Thymus (tissue), 14 donors: ENCODE measurements at places on chromosomes 16 and 17.

DNA sequence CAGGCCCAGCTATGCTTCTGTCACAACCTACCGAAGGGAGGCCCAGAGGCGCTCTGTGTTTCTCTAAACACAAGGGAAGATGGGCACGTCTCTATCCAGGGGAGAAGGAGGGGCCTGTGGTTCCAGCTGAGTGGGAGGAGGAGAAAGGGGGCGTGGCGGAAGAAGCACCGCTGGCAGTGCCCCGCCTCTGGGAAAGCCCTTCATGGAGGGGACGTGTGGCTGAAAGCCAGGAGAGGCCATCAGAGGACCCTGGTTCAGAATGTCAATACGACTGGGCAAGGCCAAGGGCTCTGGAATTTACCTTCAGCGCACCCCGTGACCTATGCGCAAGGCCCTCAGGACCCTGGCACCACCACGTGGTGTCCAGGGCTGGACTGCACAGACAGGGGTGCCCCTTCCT is 12.3 kb upstream of the SLC38A8 start:
- no peak overlapping the region for H3K27ac ChIP-seq
- DNase-seq = no peak
- H3K36me3 ChIP-seq = peaks cover 71% of the 10 kb centered on the region
- H3K4me1 ChIP-seq = no peaks in the 10 kb centered on the region

DNA sequence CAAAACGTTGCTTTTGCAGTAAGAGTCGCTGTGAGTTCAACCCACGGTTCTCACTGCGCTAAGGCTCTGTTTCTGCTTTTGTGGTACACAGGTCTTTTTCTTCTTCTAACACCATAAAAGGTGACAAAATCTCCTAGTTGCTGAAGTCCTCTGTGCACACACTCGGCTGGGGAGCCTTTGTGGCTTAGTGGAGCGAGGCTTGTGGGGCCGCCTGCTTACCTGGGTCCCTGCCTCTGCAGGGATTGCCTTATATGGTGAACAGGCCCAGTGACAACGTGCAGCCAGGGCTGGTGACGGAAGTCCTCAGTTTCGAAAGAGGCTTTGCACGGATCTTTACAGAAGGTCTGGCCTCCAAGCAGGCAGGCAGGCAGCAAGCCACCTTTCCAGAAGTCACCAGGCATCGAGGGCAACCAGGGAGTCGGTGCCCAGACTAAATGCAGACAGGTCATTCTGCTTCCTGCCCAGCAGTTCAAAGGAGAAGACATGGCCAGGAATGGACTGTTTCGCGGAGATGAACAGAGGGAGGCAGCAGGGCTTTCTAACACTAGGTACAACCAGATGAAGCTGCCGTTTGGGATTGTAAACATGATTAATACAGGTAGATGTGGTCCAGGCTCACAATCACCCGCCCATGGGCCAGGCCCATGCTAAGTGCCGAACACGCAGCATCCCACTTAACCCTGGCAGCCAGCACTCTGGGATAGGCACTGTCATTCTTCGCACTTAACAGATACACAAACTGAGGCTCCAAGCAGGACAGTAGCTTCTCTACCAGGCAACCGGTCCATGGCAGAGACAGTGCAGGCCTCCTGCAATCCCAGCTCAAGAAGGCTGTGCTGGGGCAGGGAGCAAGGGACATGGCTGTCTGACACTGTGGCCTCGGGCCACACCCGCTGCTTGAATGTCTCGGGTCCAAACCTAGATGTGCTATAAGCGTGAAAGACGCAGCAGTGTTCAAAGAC is 10.7 kb upstream of the MEAK7 start:
- peak overlapping the region; percentile 99 for H3K27ac ChIP-seq
- no peaks in the 10 kb centered on the region for H3K27me3 ChIP-seq
- no peaks in the 10 kb centered on the region for H3K36me3 ChIP-seq
- H3K4me1 ChIP-seq = peaks cover 77% of the 10 kb centered on the region
- peak; percentile 77 for DNase-seq

GRCh38 chr16:3542601-3543373 is 34.4 kb downstream of the NLRC3 start:
- no peak overlapping the region for H3K4me3 ChIP-seq
- H3K36me3 ChIP-seq = peaks cover 53% of the 10 kb centered on the region
- H3K4me1 ChIP-seq = no peaks in the 10 kb centered on the region

DNA sequence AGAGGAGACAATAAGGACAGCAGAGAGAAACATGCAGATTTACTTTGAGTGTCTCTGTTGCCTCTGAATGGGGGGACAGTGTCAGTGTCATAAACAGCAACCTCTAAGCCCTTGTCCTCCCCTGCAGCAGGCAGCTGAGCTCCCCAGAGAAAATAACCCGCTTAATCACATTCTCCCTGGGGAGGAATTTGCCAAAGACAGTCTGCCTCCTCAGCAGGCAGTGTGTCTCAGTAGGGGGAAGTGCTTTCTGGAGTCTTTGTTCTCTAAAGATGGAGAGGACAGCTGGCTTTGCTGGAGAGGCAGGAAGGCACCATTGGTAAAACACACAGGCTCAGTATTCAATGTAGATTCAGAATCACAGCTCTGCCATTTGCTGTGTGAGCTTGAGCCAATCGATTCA is 16.1 kb downstream of the TEKT5 start:
- no peak overlapping the region for H3K27ac ChIP-seq
- no peak for DNase-seq
- no peaks in the 10 kb centered on the region for H3K36me3 ChIP-seq
- H3K4me1 ChIP-seq = no peaks in the 10 kb centered on the region

GRCh38 chr17:47279062-47279801 is 25.6 kb downstream of the ITGB3 start:
- no peak overlapping the region for H3K27ac ChIP-seq
- DNase-seq = no peak
- no peaks in the 10 kb centered on the region for H3K36me3 ChIP-seq
- no peak overlapping the region for H3K4me3 ChIP-seq
- H3K27me3 ChIP-seq = no peaks in the 10 kb centered on the region

DNA sequence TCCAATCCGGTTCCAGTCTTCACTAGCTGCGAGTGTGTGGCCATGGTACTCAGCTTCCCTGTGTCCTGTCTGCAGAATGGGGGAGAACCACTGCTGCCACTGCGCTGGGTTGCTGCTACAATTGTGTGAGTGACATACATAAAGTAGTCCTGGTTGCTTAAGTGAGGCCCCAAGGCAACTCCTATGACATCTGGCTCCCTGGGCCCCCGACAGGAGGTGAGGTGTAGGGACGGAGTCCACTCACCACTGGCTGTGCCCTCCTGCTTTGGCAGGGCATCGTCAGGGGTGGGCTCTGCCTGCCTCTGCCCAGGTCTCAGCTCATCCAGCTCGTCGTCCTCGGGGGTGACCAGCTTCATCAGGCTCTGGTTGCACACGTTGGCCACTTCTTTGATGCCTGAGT is 20.4 kb downstream of the VAC14 start:
- no peaks in the 10 kb centered on the region for H3K27me3 ChIP-seq
- no peak overlapping the region for H3K27ac ChIP-seq
- no peak for DNase-seq
- no peaks in the 10 kb centered on the region for H3K4me1 ChIP-seq
- peaks cover 76% of the 10 kb centered on the region for H3K36me3 ChIP-seq
- no peak overlapping the region for H3K4me3 ChIP-seq

- H3K4me3 ChIP-seq = no peak overlapping the region
- DNase-seq = no peak
- peaks cover 12% of the 10 kb centered on the region for H3K4me1 ChIP-seq
- H3K27me3 ChIP-seq = no peaks in the 10 kb centered on the region
Observed at GRCh38 chr16:2587891-2588565, 50.2 kb downstream of the PDPK1 start.

- peaks cover 34% of the 10 kb centered on the region for H3K27me3 ChIP-seq
- no peak overlapping the region for H3K27ac ChIP-seq
- H3K4me1 ChIP-seq = no peaks in the 10 kb centered on the region
- no peak overlapping the region for H3K4me3 ChIP-seq
- no peak for DNase-seq
- H3K36me3 ChIP-seq = no peaks in the 10 kb centered on the region
Observed at GRCh38 chr17:44000141-44000860, 4.1 kb upstream of the NAGS start.

DNA sequence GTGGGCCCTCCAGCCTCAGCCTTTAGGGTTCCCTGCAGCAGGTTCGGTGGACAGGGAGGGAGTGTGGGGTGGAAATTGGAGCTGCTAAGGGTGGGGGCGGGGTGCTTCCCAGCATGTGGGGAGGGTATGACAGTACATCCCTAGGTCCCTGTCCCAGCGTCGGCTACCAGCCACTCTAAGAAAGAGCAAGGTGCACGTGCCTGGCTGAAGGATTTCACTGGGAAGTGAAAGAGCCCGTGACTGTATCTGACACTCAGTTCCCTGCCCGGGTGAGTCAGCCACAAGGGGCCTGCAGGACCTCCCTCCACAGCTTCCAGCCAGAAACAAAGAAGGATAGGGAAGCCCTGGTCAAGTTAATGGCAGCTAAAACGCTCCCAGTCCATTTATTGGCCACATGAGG is 4.1 kb downstream of the SNRNP25 start:
- peaks cover 3% of the 10 kb centered on the region for H3K27me3 ChIP-seq
- peaks cover 5% of the 10 kb centered on the region for H3K4me1 ChIP-seq
- H3K36me3 ChIP-seq = peaks cover 25% of the 10 kb centered on the region
- no peak overlapping the region for H3K4me3 ChIP-seq
- DNase-seq = no peak

DNA sequence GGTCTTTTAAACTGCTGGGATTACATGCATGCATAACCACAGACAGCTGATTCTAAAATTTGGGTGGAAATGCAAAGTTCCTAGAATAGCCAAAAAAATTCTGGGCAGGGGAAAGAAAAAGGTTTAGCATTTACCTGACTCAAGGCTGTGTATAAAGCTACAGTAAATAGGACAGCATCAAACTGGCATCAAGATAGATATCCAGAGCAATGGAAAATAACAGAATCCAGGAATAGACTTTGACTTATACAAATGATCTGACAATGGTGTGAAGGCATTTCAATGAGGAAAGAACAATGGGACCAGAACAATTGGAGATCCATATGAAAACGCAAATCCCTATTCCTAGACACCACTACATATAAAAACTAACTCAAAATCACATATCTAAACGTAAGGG is 12.9 kb downstream of the ANKFY1 start:
- peaks cover 4% of the 10 kb centered on the region for H3K4me1 ChIP-seq
- no peaks in the 10 kb centered on the region for H3K27me3 ChIP-seq
- no peak overlapping the region for H3K27ac ChIP-seq
- DNase-seq = no peak
- H3K4me3 ChIP-seq = no peak overlapping the region

DNA sequence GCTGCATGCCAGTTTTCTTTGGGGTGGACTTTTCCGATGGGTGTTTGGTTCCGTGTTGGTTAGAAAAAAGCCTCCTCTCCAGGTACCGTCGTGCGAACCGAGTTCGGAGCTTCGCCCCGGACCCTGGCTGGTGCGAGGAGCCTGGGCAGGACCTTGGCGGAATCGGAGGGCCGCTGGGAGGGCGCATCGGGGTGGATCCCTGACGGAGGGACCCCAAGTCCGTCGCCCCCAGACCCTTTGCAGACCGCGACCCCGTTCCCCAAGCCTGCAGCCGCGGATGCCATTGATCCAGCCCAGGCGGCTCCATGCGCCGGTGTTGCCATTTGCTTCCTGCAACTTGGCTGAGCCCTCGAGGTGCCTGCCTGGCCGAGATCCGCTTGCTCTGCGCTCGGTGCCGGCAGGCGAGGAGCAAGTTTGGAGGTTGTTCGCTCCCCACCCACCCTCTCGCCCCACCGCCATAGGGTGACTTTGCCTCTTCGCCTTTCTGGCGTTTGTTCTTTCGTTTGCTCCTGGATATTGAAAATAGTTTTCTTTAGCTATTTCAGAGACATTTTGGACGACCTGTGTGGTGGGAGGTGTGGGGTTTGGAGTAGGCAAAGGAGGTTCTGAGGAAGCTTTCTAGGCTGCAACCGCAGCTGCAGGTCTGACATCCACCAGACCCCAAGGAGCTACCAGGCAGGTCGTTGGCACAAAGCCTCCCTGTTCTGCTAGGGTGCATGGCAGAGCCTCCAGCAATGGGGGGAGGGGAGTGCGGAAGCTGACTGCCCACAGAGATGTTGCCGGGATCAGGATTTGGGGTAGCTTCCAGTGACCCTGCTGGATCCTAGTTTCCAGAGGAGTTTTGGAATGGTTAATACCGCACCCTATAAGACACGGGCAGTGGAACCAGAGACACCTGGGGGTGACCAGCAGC is 58.2 kb downstream of the RAP1GAP2 start:
- H3K4me3 ChIP-seq = peak overlapping the region; percentile 54
- DNase-seq = no peak
- H3K36me3 ChIP-seq = no peaks in the 10 kb centered on the region
- peaks cover 11% of the 10 kb centered on the region for H3K4me1 ChIP-seq
- peaks cover 24% of the 10 kb centered on the region for H3K27me3 ChIP-seq

DNA sequence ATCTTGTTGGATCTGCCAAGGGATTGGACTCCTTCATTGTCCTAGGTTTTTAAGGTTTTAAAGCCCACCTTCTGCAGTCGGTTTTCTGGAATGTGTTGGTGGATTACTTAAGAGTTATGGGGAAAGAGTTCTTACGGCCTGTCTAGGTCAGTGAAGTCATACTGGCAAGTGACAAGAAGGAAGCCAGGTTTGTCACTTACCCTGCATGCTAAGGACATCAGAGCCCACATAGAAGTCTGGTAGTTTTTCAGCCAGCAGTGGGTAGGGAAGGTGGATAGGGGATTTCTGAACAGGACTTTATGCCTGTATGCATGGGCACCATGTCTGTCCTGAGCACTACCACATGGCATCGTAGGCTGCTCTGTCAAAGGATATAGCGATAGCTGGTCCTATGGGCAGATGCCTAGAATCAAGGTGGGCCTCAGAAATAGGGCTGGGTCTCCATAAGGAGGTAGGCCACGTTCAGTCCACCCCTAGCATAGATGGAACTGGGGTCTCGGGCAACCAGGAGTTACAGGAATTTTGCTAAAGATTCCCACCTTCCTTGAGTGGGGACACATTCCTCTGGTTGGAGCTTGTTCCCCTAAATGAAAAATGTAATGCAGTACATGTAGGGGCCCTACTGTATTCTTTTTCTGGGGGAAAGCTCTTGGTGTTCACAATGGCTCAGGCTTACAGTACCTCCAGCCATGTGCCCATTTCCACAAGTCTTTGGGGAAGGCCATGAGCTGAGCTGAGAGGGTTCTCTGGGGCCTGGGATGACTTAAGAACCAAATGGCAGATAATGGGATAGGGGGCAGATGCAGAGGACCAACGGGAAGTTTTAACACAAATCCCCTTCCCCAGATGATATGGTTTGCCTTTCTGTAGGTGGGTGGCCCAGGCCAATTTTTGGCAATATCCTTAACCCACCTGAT is 27.5 kb downstream of the TRPV2 start:
- no peak overlapping the region for H3K4me3 ChIP-seq
- H3K27ac ChIP-seq = no peak overlapping the region
- peaks cover 23% of the 10 kb centered on the region for H3K4me1 ChIP-seq
- peaks cover 65% of the 10 kb centered on the region for H3K36me3 ChIP-seq
